HTR-8/SVneo (cell line): ENCODE measurements at places on chromosomes 6 and 20.

DNA sequence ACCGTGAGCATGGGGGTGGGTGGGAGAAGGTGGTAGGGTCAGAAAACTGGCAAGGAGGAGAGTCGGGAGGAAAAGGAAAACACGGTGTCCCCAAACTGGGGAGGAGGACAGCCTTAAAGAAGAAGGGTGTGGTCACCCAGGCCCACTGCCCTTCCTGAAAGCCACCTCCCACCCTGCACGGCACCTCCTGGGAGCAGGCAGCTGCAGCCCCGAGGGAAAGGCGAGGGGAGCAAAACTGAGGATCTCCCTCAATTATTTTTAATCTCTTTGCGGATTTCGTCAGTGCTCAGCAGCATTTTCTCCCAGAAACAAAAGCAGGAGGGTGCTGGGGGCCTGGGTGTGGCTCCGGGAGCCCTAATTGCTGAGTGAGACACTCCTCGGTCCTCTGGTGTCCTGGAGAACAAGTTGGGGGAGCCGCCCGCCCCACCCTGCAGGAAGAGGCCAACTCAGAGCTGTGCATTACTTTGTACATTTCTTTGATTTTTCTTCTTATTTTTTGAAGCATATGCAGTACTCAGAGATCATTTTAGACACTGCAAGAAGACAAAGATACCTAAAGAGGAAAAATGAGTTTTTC, 56.4 kb downstream of the RIOK1 start:
- DNase-seq, result no peak

DNA sequence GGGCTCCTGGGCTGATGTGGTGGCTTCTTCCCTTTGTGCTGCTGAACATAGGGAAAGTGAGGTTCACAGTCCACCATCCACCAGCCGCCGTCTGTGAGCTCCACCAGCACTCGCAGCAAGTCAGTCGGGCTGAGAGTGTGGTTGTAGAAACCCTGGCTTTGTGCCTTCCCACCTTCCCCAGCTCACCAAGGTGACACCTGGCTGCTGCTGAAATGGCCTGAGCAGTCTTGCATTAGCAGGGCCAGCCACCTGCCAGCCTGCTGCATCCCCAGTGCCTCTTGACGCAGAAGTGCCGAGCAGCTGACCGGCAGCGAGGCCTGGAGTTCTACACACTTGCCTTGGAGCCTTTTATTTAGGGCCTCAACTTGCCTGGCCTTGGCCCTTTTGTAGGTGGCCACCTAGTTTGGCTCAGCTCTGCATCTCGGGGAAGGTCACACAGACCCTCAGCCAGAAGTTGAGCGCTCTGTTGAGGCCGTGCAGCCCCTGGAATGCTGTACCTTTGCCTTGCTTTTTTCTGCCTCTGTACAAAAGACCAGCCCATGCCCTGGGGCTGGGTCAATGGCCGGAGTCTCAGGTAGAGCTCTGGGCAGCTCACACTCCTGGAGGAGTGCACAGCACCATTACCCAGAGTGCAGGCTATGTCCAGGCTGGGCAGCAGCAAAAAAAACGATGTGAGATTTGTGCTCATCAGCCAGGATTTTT, 76.5 kb downstream of the PTPN1 start:
- DNase-seq, result no peak

DNA sequence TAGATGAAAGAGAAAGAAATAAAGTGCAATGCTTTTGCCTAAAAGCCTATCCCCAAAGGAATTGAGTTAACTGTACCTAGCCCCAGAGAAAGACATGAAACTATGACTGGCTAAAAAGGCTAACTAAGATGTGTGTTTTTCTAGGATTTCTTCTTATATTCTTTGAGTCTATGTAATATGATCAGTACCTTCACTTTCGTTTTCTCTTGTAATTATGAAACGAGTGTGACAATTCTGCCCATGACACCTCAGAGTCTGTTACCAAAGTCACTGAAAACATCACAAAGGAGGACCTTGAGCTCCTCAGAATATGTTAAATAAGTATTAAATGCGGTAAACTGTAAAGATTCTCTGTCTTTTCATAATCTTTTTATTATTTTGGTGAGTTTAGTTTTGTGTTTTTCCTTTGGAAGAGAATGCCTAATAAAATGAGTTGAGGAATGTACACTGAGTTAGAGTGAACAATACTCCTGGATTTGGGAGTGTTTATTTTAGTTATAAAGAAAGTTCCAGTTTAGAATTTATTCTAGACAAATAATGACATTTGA, 141.3 kb downstream of the FUT9 start:
- no peak for DNase-seq

DNA sequence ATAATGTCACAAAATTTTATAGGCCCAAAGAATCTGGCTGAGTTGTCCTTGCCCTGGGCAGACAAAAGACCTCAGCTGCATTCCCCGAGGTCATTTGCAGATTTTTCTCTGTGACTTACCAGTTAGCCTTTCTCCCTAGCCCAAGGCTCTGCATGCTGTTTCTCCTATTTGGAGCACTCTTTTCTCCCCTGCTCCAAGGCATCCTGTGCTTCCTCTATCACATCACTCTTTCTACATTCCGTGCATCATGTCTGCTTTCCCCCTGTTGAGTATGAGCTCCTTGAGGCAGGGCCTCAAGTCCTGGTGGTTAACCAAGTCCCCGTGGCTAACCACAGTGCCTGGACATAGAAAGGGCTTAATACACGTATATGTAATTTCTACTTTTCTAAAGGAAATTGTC, 593 bp upstream of the GSTA3 start:
- no peak for DNase-seq

- DNase-seq, result no peak
Observed at GRCh38 chr6:30543821-30544220, 12.5 kb downstream of the GNL1 start.

GRCh38 chr6:89637960-89638319, 607 bp downstream of the LYRM2 start:
- DNase-seq, result no peak

DNA sequence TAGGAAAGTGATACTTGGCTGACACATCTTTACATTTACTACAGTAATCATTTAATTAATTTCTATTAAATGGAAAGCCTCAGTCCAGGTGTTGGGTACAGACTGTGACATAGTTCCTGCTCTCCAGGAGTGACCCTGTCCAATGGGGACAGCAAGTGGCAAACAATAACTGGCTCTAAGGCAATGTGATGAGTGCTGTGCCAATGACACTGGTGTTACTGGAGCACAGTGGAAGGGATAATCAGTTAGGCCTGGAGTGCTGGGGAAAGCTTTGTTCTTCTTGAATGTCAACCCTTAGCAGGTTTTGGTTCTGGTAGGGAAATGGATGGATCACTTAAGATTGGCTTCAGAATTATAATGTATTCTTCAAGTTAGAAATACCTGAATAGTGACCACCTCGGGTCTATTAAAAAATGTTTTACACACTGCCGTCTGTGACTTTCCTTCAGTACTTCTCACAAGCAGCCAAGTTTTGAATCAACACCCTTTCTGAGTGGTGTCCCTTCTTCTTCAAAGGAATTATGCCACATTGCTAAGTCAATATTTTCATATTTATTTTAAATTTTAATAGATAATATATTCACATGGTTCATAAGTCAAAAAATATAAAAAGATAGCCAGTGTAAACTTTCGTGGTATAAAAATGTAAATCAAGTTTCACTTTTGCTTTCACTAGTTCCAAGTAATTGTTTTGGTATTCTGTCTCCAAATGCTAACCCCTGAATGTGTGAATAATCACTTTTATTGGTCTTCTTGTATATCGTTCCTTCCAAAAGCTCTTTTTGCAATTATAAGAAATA, 9.6 kb downstream of the CMTR1 start:
- no peak for DNase-seq

DNA sequence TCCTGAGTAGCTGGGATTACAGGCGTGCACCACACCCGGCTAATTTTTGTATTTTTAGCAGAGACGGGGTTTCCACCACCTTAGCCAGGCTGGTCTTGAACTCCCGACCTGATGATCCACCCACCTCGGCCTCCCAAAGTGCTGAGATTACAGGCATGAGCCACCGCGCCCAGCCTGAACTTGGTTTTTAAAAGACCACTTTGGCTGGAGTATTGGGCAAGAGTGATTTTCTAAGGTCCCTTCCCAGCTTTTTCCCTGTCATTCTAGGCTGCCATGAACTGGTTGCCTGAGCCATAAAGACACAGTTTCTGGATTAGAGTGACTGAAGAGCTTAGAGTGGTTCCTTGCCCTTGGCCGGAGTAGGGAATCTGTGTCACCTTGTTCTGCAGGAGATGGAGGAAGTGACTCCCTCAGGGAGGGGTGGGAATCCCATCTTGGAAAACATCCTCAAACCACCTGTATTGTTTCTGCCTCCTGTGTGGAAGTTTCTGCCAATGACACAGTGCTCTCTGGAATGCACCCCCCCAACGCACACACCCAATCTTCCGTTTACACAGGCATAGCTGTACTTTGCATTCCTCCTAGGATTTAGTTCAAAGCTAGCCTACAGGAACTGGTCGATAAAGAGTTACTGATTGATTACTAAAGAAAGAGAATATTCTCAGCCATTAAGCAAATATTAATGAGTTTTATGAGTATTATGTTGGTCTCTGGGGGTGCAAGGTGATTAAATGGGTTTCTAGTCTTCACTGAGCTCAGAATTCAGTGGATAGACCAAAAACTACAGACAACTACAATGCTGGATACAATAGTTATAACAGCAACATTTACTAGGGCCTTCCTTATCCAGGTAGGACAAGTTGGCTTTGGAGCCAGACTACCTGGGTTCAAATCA, 18.2 kb downstream of the BCL2L1 start:
- DNase-seq, result peak; percentile 69

GRCh38 chr6:16236009-16236501, 2.3 kb upstream of the GMPR start:
- DNase-seq, result no peak

- no peak for DNase-seq
Observed at GRCh38 chr6:131488780-131489179, 84.2 kb upstream of the ARG1 start.

DNA sequence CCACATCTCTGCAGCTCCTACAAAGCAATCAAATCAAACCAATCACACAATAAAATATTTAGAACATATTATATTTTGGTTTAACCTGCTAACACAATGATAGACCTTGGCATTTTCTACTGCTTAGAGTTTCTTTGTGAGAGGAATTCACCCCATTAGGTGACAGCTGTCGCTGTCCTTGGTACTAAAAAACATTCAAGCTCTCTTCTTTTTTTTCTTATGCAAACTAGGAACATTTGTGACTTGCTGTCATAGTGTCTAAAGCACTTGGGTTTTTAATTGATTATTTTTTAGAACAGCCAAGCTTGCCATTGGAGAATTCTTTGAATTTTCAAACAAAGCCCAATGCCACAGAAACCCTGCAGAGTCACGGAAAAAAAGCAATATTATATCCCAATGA, 46.4 kb downstream of the CNR1 start:
- DNase-seq, result no peak

DNA sequence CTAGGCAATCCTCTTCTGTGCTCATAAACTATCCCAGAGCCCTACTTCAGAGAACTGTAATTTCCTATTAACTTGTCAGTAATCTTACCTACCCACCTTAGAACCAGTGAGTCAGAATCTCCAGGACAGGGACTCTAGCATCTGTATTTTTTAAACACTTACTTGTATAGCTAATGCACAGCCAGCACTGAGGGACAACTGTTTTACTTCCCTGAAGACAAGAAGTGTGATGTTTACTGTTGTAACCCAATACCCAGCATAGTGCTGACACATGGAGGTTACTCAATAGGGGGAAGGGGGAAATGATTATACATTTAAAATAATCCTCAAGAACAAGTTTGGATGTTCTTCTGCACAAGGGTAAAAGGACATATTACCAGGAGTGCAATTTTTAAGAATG, 130.8 kb downstream of the BTBD9 start:
- no peak for DNase-seq

- no peak for DNase-seq
Observed at GRCh38 chr20:37283530-37284195, 5.8 kb upstream of the MANBAL start.

GRCh38 chr20:2798814-2799213, 1.6 kb downstream of the CPXM1 start:
- DNase-seq, result no peak

- no peak for DNase-seq
Observed at GRCh38 chr20:23257106-23257761, 93.4 kb upstream of the NXT1 start.

DNA sequence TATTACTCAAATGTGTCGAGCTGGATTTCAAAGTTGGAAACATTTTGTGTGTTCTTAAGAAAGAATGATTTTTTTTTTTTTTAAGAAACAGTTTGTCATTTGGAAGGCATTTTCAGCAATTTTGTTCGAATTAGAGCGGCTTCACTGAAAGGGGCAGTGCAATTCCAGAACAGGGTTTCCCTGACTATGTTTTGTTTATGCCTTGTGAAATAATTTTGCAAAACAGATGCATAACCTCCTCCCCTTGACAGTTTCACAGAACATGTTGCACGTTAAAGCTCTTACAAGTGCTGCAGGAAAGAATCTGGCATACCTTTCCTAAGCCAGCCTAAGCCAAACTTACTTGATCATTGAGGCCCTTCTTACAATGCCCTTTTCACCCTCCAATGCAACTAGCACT, 216.0 kb upstream of the SSTR4 start:
- no peak for DNase-seq

- DNase-seq, result no peak
Observed at GRCh38 chr6:106256201-106256968, 69.2 kb downstream of the ATG5 start.

GRCh38 chr20:37804584-37805566, 98.1 kb upstream of the VSTM2L start:
- no peak for DNase-seq

DNA sequence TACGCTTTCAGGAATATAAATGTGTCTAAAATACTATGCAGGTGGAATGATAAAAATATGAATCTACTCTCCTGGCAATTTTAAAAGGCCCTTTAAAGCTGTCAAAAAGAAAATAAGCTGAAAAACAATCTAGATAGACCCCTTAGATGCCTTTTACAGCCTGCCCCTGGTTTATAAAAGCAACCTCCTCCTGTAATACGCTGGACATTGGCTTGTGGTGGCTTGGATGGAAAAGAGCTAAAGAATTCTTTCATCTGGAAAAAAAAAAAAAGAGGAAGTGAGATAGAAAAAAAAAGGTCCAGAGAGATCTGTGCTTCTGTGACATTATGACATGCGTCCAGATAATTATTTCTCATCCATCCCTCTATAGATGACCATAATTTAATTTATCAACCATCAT, 115.9 kb upstream of the NRSN1 start:
- DNase-seq, result no peak

- no peak for DNase-seq
Observed at GRCh38 chr20:50873585-50873984, 57.7 kb downstream of the ADNP start.

GRCh38 chr6:161327360-161327953, 53.6 kb upstream of the AGPAT4 start:
- no peak for DNase-seq

- no peak for DNase-seq
Observed at GRCh38 chr20:46157076-46157592, 39.0 kb downstream of the CD40 start.

GRCh38 chr6:125154118-125154760, 666 bp downstream of the TPD52L1 start:
- no peak for DNase-seq
